ENCODE measurements at places on chromosomes 16 and 17.

- DNase-seq, result no peak
Observed at GRCh38 chr16:9260666-9261065, 169.2 kb downstream of the HAPSTR1 start.

- DNase-seq, result no peak
Observed at GRCh38 chr17:49861150-49861884, 13.4 kb upstream of the TAC4 start.

DNA sequence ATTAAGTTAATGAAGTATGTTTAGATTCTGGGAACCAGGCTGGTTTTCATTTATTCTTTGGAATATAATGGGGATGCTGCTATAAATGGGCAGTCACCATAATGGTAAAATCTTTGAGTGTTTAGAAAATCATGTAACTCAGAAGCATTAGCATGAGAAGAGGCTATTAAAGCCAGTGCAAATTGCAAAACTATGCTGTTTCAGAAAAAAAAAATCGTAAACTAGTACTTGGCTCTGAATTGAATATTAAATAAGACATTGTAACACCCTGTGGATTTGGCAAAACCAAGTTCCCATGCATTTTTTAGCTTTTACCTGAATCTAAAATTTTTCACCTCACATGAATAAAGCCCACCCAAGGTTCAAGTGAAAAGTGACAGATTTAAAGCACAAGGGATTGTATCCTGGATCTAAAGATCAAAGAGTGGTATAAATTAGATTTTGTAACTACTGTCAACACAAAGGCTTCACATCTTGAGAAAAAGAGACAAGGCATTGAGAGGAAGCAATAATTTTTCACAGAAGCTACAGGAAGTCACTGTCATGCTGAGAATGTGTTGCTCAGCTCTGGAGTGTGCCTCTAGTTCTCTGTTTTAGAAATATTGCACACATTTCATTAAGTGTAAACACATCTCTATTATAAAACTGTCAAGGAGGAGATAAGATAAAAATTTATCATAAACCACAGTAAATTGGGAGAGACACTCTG, 142.2 kb downstream of the ABCA8 start:
- no peak for DNase-seq

DNA sequence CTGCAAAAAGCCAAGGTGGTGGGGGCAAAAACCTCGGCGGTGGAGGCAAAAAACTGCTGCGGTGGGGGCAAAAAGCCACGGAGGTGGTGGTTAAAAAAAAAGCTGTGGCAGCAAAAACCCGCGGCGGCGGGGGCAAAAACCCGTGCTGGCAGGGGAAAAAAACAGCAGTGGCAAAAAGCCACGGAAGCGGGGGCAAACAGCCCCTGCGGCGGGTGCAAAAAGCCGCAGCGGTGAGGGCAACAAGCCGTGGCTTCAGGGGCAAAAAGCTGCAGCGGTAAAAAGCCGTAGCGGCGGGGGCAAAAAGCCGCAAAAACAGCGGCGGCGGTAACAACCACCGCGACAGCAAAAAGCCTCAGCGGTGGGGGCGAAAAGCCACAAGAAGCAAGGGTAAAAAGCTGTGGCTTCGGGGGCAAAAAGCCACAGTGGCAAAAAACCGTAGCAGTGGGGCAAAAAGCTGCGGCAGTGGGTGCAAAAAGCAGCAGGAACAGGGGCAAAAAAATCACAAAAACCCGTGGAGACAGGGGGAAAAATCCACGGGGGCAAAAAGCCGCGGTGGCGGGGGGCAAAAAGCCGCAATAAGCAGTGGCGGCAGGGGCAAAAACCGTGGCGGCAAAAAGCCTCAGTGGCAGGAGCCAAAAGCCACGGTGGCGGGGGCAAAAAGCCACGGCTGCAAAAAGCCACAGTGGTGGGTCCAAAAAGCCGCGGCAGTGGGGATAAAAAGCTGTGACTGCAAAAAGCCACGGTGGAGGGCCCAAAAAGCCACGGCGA, 193.7 kb downstream of the SHCBP1 start:
- DNase-seq, result no peak

DNA sequence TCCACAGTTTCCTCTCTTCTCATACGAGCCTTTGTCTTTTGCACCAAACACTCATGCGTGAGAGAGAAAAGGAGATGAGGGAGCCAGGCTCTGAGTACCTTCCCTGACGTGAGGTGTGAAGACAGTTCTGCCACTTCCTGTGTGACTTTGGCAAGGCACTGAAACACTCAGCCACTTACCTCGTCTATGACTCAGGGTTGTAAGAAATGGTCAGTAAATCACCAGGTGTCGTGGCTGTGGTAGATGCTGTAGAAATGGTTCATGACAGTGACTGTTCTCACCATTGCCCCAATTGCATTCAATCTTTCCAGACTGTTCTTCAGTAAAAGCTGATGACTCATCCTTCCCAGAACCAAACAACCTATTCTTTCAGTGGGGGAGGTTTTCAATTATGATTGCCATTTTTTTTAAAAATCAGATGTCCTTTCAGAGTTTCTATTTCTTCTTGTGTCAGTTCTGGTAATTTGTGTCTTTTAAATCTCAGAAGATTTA, 49.2 kb upstream of the CBFA2T3 start:
- no peak for DNase-seq

DNA sequence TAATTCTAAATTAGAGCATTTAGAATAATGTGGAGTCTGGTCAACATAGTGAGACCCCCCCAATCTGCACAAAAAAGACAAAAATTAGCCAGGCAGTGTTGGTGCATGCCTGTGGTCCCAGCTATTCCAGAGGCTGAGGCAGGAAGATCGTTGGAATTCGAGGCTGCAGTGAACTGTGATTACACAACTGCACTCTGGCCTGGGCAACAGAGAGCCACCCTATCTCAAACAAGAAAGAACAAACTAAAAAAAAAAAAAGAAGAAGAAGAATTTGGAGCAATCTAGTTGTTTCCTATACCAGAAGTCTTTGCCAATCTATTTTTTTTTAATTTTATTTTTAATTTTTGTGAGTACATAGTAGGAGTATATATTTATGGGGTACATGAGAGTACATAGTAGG, 6.0 kb downstream of the CETP start:
- no peak for DNase-seq

- no peak for DNase-seq
Observed at GRCh38 chr16:66846266-66846665, 2.1 kb downstream of the CA7 start.

- no peak for DNase-seq
Observed at GRCh38 chr17:29240477-29240876, 6.2 kb upstream of the CRYBA1 start.

GRCh38 chr16:86346034-86346433, 164.3 kb upstream of the FOXF1 start:
- DNase-seq, result no peak

GRCh38 chr16:66923866-66924265, 1.5 kb downstream of the RRAD start:
- no peak for DNase-seq

GRCh38 chr16:2757344-2757743, 4.9 kb downstream of the SRRM2 start:
- DNase-seq, result no peak

GRCh38 chr17:78117027-78117981, 11.3 kb downstream of the TMC6 start:
- no peak for DNase-seq

- DNase-seq, result no peak
Observed at GRCh38 chr16:57349212-57350031, 9.2 kb upstream of the CCL22 start.

DNA sequence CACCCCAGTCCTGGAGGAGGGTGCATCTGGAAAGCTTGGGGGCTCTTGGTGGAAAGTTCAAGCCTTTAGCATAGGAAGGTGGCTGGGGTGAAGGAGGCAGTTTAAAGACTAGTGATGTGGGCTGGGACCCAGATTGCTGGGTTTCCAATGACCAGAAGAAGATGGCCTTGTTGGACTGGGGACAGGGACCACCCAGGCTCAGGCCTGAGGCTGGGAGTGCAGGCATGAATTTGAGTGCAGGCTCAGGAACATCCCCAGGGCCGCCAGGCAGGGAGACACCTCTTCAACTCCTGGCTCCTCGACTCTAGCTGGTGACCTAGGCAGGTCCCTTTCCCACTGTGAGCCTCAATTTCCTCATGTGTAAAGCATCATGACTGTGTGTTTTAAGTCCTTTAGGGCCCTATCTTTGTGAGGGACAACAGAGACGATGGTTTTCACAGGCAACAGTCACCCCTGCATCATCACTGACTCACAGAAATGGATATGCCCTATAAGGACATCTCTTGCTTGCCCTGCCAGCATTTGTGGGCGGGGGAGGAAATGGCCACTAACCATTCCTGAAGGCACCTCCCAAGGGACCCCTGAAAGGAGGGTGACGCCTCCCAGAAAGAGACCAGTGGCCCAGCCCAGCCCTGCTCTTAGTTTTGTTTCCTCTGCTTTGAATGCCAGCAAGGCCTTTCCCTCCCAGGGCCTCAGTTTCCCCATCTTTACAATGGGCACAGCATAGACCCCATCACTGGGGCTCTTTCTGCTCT, 11.1 kb downstream of the NLRC5 start:
- no peak for DNase-seq

DNA sequence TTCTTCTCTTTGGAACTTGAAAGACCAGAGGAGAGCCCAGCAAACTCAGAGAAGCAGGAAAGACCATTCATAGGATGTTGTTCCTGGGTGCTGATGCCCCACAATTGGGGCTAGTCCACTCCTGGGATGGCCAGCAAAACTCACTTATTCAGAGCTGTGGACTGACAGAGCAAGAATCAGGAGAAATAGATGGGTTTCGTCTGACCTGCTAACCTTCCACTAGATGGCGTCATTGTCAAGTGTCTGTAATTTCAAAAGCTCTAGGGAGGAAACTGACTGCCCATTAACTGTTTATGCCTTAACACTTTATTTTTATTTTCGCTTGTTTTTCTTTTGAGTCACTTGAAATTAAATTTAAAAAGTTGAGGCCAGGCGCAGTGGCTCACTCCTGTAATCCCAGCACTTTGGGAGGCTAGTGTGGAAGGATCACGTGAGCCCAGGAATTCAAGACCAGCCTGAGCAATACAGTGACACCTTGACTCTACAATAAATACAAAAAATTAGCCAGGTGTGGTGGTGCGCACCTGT, 28.7 kb upstream of the MILR1 start:
- DNase-seq, result no peak

- DNase-seq, result no peak
Observed at GRCh38 chr16:18048853-18049546, 287.5 kb downstream of the NPIPA8 start.

DNA sequence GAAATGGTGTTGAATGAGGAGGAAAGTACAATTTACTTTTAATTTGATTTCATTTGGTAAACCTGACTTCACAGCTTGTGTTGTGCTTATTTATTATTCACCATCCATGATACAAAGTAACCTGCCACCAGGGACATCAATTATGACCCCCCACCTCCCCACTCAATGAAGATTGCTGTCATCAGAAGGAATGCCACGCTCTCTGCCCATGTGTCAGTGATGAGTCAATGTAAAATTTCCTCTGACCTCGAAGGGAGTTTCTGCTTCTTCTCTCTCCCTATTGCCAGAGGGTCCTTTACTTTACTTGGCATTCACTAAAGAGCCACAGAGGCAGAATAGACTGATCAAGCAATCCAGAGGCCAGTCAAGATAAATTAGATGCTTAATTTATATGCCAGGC, 759.7 kb downstream of the CDH11 start:
- DNase-seq, result no peak

DNA sequence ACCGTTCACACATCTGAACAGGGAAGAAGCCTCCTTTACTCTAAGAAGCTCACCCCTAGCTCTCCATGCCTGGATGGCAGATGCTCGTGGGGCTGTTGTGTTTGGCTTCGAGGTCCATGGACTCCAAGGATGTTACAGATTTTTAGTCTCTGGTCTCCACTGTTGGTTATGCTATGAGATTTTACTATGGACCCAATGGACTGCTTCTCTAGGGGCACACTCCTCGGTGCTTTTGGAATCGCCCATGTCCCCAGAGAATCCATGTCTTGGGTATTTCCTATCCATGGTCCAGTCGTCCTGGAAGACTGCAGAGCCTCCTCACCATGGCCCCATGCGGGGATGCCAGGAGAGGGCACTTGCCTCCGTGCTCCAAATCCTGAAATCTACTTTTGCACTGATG, 83.4 kb downstream of the KCNJ12 start:
- no peak for DNase-seq

DNA sequence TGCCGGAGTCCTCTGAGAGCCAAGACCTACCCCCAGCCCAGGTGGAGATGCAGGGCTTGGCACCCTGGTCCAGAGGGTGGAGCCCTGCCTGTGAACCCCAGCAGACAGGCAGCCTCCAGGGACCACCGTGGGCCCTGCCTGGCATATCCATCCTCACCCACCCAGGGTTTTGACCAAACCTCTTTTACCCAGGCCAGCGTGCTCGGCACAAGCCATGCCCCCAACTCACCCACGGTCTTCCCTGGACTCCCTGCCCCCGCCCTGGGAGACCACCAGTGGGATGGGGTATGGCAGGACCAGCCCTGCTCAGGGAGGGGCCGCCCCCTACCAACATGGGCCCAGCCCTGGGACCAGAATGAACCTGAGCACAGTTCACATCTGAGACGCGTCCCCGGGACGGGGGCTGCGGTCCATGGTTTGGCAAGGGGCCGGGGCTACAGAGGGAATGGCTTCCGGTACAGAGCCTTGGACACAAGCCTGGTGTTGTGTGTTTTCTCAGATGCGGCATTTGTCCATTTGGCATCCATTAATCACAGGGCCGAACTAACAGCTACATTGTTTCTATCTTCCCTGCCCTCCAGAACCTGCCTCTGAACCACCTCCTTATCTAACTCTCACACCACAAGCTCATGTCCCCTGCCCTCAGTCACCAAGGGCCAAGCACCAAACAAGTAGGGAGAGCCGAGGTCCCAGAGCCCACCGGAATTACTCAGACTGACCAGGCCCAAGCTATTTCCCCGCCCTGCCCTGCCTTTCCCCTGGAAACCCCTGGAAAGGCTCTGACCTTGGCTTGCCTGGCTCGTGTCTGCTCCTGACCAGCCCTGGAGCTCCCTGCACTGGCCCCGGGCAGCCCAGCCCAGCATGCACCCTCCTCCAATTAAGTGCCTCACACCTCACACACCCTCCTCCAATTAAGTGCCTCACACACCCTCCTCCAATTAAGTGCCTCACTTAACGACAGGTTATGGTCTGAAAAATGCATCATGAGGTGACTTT, 14.1 kb downstream of the HS3ST6 start:
- DNase-seq, result no peak

- no peak for DNase-seq
Observed at GRCh38 chr16:6021276-6021943, 923.8 kb upstream of the EEF2KMT start.

DNA sequence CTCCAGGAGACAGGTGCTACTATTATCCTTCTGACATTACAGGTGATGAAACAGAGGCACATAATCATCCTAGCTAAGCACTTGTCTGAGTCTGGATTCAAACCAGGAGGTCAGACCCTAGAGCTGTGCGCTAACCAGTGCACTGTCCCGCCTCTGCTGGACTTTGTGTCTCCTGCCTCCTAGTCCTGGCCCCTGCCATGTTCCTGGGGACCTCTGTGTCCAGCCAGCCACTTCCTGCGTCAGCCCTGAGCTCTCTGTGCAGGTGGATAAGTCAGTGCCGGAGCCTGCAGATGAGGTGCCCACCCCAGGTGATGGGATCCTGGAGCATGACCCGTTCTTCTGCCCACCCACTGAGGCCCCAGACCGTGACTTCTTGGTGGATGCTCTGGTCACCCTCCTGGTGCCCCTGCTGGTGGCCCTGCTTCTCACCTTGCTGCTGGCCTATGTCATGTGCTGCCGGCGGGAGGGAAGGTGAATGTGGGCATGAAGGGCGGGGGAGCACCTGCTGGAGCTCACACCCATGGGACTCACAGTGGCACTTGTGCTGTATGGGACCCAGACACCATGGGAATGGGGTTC, 4.2 kb downstream of the SGCA start:
- no peak for DNase-seq
